DND-41 (cell line): ENCODE measurements at places on chromosomes 16 and 17.

GRCh38 chr17:80478487-80479245 is 2.3 kb upstream of the NPTX1 start:
- DNase-seq, result no peak

DNA sequence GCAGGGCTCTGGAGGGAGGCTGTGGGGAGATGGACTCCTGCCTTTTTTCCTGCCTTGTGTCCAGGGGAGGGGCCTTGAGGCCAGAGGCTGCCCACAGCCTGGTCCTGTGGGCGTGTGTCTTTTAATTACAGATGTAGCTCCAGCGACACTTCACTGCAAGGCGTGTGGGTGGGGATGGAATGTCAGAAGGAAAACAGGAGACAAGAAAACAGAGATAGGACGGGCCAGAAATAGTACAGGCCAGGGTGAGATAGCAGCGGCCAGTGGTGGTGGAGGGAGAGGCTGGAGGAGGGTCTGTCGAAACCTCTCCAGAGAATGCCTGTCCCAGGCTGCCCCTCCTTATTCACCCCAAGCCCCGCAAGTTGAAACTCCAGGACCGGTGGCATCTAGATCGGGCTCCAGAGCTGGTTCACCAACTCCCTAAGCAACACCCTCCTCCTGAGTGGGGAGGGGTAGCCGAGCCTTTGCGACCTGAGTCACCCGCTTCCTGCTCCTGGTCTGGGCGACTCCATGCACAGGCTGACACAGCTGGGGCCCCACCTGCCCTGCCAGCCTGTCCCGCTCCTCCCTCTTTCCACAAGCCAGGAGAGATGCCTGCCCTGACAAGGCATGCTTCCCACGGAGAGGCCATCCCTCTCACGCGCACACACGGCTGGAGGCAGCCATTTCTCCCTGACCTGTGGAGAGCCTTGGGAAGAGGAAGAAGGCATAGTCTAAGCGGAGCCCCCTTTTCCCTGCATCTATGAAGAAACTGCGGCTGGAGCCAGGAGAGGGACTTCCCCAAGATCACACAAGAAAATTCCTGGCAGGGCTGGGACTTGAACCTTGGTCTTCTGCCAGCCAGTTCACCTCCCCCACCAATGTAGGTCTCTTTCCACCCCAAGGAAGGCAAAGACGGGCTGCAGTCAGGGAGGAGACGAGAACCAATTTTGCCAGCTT is 6.6 kb upstream of the JUP start:
- DNase-seq, result peak; percentile 17

- no peak for DNase-seq
Measured at GRCh38 chr16:13951611-13952010, 31.7 kb downstream of the ERCC4 start.

- DNase-seq, result no peak
Measured at GRCh38 chr17:47850692-47851573, at the start of gene SP6. TSS of gene SP6 (minus strand) at chr17:47851163. CDS start at chr17:47848429, 2,734 bp downstream.

DNA sequence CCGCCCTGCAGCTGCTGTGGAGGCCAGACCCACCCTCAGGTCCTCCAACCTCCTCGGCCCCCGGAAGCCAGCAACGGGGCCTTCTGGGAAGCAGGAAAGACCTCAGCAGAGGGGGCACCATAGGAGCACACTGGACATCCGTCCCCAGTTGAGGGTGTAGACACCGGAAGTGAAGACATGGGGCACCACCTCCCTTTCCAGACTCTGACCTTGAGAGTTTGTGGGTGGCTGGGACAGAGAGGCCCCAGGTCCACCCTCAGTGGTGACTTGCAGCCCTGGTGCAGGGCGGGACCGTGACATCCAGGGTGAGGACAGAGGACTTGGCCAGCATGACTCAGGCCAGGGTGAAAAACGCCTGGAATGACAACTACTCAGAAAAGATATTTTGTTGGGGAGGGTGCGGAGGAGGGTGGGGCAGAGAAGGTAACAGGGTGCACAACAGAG is 19.9 kb downstream of the CEP295NL start:
- DNase-seq, result no peak

GRCh38 chr16:12096828-12097522 is 120.4 kb downstream of the SNX29 start:
- no peak for DNase-seq

DNA sequence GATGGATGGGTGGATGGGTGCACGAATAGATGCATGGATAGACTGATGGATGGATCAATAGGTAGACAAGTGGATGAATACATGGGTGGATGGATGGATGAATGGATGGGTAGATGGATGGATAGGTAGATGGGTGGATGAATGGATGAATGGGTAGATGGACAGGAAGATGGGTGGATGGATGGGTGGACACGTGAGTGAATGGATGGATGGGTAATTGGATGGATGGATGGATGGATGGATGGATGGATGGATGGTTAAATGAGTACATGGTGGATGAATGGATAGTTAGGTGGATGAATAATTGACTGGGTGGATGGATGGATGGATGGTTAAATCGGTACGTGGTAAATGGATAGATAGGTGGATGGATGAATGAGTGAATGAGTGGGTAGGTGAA is 89.7 kb upstream of the ZNF469 start:
- no peak for DNase-seq

DNA sequence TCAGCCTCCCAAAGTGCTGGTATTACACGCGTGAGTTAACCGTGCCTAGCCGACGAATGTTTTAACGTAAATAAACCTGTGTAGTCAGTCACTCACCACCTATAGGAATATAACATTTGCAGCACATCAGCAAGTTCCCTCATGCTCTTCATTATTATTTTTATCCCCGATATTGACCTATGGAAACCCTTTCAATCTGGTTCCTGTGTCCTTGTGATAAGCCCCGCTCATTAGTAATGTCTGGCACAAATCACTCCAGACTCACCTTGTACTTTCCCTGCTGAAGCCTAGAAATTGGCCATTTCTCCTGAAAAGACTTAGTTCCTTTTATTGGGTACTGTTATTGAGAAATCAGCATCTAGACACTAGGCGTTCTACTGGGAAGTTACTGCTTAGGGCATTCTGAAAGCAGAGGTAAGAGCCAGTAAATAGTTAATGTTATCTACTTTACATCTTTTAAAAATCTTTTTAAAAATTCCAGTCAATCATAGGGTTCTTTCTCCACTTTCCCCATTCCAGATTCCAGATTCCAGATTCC is 1.5 kb upstream of the PHKG2 start:
- DNase-seq, result no peak

DNA sequence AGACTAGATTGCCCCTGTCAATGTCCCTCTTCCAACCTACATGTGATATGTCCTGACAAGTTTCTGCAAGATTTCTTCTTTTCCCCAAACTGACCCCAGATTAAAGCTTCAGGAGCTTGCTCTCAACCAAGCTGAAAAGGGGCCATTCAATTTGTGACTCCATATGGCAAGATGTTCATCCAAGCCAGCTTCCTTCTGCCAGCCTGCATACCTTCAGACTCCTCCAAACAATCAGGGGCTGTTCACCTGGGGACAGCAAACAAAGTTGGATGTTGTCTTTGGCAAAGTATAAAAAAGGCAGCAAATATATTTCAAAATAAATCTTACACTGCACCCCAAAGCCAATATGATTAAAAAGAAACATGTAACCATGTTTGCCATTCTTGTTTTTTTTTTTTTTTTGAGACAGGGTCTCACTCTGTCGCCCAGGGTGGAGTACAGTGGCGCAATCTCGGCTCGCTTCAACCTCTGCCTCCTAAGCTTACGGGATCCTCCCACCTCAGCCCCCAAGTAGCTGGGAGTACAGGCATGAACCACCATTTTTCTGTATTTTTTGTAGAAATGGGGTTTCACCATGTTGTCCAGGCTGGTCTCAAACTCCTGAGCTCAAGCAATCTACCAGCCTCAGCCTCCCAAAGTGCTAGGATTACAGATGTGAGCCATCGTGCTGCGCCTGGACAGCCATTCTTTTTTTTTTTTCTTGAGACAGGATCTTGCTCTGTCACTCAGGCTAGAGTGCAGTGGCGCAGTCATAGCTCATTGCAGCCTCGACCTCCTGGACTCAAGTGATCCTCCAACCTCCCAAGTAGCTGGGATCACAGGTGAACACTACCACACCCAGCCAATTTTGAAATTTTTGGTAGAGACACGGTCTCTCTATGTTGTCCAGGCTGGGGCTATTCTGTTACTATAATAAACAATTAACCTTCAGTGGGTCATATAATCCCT is 50.0 kb upstream of the AKAP1 start:
- DNase-seq, result no peak

- DNase-seq, result no peak
Measured at GRCh38 chr17:45136846-45137560, 1.5 kb downstream of the ACBD4 start.

DNA sequence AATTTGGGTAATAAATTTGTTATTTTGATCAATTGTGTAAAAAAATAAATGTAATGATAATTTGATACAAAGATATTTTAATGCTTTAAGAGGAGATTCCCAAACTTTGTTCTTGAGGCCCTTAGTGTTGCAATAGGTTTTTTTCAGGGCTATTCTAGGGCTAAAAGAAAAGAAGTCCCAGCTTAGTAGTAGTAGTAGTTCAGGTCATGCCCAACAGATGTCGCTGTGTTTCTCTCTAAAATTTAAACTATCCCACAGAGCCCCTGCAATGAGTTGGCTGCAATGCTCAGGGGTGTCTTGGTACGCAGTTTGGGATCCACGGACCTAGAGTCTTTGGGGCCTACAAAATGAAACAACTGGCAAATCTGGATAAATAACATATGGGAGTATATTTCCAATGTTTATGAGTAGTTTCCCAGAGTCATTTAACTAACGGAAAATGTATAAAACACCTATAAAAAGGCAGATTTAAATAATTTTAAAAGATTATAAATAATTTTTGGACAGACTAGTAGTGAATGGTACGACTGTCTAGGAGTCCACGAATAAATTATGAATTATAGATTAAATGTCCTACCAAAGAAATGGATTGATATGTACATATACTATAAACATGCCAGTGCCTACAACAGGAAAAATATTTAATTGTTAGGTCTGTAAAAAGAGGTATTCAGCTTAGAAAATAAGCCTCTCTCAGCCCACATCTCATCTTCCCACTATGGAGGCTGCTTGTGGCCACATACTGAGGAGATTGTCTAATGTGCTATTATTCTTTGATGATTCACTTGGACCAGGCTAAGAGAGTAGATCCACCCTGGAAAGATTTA is 228.5 kb upstream of the PMFBP1 start:
- DNase-seq, result peak; percentile 54
